Suppressor macrophage (primary cell): ENCODE measurements at places on chromosomes 11 and 22.

DNA sequence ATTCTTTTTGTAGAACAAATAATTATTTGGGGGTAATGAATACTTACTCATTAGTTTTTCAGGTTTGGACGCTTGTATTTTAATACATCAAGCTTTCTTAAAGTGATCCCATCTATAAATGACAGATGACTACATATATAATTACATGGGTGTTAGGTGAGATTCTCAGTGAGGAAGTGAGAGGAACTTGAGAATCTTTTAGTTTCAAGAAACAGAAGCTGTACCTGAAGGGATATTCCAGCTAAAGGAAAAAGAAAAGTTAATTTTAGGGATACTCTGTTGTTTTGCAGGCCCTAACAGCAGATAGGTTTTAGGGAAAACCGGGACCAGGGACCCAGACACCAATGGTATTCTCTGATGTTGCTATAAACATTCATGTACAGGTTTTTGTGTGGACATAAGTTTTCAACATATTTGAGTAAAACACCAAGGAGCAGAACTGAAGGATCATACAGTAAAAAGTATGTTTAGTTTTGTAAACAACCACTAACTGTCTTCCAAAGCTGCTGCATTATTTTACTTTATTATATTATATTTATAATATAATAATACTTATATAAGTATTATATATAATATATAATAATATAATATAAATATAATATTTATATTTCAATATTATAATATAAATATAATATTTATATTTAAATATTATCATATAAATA is 24.1 kb upstream of the PHOX2A start:
- DNase-seq = no peak

DNA sequence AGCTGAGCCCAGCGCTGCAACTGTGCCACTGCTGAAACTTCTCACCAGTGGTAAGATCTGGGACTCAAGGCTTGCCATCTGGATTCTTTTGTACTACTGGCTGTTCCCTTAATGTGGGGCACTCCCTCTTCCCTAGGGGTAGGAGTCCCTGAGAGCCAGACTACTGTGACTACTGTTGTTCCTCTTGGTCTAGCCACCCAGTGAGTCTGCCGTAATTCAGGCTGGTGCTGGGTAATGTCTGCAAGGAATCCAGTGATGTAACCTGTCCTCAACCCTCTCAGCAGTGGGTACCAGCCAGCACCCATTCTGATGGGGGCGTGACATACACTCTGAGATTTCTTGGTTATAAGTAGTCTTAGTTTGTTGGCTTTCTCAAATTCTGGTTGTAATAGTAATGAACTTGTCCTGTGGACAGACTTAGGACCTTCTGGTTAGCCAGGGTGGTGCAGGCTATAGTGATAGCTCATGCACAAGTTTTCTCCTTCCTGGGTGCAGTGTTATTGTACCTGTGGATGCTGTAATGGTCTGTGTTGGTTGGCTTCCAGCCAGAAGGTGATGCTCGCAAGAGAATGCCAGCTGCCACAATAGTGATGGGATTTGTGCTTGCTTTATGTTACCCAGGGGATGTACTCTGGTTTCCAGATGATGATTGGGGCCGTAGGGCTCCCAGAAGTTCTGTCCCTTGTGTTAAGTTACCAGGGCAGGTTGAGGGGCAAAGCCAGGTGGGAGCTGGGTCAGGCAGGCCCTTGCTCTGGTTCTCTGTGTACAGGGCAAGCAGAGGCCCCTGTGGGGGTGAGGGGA is 65.5 kb downstream of the ARHGAP42 start:
- DNase-seq = no peak

DNA sequence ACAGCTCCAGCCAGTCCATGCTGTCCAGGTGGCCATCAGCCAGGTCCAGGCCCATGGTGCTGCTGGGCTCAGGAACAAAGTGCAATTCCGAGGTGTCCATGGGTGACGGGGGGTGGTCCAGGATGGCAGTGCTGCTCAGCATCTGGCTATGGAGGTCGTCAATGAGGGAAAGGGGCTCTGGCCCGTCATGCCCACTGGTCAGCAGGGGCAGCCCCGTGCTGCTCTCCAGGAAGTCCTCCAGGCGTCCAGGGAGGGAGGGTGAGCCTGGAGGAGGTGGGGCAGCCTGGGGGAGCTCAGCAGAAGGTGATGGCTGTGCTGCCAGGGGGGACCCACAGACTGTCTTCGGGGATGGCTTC is 41.1 kb downstream of the SGSM3 start:
- no peak for DNase-seq

GRCh38 chr11:67463680-67464410 is 5.2 kb downstream of the TMEM134 start:
- DNase-seq = peak; percentile 91

DNA sequence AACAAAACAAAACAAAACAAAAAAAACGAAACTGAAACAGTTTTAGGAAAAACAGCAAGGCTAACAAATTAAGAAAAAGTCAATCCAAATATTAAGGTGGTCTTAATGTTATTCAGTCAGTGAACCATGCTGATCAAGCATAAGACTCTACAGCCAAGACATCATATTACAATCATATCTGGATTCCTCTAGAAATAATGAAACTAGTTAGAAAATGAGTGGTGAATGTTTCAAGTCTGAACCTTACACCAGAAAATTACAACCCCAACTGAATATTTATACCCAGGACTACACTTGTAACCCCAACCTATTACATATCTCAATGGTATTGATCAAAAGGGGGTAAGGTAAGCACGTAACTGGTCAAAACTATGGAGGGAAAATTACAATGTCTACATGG is 48.8 kb downstream of the ACAT1 start:
- no peak for DNase-seq

DNA sequence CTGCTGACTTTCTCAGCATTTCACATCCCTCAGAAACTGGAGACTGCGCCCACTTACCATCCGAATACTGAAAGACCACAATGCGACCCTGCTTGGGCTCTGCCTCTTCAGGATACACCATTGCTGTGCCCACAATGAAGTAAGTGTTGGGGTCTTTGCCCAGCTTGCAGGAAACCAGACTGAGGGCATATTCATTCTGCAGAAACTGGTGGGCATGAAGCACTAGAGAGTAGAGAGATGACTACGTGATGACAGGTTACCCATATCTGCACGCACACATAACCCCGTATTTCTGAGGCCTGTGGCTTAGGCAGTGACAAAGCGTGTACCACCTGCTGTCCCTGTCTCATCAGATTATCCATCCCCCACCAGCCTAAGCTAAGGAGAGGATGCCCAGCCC is 14.6 kb upstream of the VWCE start:
- DNase-seq = no peak

GRCh38 chr22:32570501-32570900 is 95.9 kb downstream of the FBXO7 start:
- no peak for DNase-seq

- DNase-seq = no peak
Measured at GRCh38 chr22:36565159-36565507, 36.2 kb upstream of the EIF3D start.

DNA sequence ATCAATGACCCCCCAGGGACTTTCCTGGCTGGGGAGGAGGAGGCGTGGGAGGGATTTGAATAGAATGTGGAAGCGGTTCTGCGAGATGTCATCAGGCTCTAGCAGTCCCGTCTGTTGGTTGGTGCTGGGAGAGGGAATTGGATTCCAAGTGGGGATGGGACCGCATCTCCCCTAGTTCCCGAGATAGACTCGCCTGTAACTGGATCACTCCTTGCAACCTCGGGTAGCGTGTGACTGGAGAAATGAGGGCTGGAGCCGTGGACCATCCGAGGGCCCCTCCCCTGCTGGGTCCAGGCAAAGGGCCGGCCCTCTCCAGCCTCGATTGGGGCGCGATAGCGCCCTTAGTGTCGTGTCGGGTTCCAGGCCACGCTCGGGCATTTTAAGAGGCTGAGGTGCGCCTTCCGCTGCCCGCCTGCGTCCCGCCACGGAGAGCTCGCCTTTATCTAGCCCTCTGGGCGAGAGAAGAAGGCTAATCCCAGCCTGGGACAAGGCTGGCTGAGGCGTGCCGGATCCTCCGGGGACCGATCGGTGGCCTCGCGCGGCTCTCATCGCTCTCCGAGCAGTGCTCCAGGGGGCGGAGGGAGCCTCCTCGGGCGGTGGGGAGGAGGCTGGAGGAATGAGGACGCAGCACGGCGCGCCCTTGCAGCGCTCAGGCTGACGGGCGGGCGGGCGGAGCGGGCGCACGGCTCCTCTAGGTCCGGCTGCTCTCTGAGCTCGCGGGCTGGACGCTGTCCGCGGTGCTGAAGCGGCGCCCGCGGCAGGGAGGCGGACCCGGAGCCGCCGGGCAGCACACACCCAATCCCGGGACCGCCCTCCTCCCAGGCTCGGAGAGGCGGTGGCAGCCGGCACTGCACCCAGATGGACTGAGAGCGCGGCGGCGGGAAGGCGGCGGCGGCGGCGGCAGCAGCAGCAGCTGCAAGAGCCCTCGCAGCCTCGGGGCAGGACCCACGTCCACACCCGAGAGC is 107.8 kb downstream of the OSBP2 start:
- DNase-seq = peak; percentile 96

DNA sequence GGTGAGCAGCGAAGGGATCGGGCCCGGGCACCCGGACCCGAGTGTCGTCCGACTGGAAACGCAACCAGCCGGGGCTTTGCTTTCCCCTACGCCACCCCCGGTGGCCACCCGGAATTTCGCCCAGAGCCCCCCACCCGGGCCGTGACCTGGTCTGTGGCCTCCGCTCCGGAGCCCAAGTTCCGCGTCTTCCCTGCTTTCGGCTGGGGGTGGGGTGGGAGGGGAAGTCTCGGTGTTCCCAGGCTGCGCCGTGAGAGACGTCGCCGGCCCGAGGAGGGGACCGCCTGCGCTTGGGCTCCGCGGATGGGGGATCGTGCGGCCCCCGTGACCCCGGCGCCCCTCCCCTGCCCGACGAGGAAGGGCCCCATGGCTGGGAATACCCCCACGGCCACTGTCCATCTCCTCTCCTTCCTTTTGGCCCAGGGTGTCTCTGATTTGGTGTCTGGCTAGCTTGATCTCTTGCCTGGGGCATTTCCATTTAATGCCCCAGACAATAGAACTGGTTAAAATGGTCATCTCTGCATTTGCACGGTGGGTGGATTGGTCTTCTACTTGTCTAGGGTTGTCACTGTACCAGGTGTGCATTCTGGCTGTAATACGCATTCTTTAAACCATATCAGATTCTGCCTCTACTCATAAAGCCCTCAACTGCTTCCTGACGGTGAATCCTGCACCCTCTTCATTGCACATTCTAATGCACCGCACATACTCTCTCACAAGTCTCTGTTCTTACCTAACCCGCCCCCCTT is 789 bp downstream of the SIK2 start:
- DNase-seq = peak; percentile 79
